ENCODE measurements at places on chromosomes 4 and X.
A peak's percentile ranks its signal among the peaks of the same experiment; 100 is the strongest.

GRCh38 chr4:159540038-159540437 is 437.2 kb downstream of the RAPGEF2 start:
- no peak for DNase-seq

DNA sequence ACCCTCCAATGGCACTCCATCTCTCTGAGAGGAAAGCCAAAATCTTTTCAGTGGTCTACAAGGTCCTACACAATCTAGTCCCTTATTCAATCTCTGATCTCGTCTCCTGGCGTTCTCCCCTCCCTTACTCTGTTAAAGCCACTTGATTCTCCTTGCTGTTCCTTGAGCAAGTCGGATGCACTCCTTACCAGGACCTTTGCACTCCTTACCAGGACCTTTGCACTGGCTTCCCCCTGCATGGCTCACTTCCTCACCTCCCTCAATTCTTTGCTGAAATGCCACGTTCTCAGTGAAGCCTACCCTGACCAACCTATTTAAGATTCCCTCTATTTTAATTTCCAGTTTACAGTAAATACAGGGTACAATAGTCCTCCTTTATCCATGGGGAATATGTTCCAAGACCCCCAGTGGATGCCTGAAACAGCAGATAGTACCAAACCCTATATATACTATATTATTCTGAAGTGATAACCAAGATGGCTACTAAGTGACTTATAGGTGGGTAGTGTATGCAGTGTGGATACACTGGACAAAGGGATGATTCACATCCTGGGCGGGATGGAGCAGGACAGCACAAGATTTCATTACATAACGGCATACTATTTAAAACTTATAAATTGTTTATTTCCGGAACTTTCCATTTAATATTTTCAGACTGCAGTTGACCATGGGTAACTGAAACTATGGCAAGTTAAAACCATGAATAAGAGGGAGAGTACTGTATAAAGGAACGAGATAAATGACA is 6.5 kb upstream of the DLG3 start:
- no peak for DNase-seq

- no peak for DNase-seq
Observed at GRCh38 chrX:50700921-50701320, 113.1 kb downstream of the SHROOM4 start.

- no peak for DNase-seq
Observed at GRCh38 chr4:150366487-150366999, 215.4 kb upstream of the MAB21L2 start.

DNA sequence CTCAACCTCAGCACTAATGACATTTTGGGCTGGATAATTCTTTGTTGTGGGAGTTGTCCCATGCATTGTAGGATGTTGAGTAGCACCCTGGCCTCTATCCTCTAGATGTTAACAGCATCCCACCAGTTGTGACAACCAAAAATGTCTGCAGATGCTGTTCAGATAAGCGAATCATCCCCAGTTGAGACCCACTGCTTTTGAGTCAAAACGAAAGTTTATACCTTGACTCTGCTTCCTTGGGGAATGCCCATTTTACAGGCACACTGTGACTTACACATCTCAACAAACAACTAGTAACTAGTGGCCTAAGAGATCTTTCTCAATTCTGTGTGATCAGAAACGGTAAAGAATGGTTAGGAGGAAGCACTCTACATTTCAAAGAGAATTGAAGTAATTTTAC is 37.0 kb downstream of the SEPSECS start:
- DNase-seq = no peak

DNA sequence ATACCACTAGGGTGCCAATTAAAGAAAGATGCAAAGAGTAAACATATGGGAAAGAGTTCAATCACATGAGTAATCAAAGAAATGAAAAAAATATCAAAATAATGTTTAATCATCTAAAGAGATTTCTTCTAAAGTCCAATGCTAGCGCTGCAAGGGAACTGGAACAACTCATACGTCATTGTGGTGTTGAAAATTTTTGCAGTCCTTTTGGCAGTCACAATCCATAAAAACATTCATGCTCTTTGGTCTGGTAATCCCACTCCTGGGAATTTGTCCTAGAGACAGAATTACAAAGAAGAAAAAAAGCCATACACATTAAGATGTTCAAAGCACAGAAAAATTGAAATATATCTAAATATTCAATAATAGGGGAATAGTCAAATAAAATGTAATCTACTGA is 4.6 kb downstream of the P2RY4 start:
- DNase-seq = no peak

- DNase-seq = no peak
Observed at GRCh38 chr4:130636486-130636885, 1540.5 kb downstream of the C4orf33 start.

- peak; percentile 37 for DNase-seq
Observed at GRCh38 chrX:140572724-140573123, 67.9 kb upstream of the SOX3 start.

GRCh38 chrX:97234471-97235081 is 350.9 kb downstream of the RPA4 start:
- DNase-seq = no peak

DNA sequence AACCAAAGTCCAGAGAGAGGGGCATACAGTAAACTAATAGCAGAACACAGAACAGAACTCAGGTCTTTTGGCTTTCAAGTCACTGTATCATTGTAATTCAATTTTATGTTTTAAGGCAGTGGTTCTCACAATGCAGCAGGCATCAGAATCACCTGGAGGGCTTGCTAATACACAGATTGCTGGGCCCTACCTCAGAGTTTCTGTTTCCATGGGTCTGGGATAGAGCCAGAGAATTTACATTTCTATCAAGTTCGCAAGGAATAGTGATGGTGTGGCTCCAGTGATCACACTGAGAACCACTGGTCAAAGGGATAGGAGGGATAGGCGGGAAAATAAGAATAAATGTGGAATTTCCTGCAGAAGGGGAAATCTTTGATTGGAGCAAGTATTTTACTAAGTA is 36.7 kb downstream of the LANCL3 start:
- no peak for DNase-seq

- DNase-seq = no peak
Observed at GRCh38 chr4:625631-626161, 323 bp downstream of the PDE6B start.

DNA sequence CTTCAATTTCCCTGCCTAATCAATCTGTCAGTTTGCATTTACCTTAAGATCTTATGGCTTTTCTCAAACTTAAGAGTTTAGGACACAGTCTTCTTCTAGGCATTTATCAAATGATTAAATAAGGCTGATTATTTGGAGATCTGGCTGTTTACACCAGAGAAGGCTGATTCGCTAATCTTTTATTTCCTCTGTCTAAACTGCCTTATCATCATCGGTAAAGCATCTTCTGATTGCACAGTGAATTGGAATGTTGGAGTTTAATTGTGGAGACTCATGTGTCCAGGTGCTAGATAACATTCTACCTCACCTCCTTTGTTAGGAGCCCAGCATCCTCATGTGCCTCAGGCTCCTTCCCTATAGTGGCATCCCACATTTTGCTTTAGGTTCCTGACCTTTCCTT is 100.3 kb upstream of the DDIT4L start:
- DNase-seq = no peak

DNA sequence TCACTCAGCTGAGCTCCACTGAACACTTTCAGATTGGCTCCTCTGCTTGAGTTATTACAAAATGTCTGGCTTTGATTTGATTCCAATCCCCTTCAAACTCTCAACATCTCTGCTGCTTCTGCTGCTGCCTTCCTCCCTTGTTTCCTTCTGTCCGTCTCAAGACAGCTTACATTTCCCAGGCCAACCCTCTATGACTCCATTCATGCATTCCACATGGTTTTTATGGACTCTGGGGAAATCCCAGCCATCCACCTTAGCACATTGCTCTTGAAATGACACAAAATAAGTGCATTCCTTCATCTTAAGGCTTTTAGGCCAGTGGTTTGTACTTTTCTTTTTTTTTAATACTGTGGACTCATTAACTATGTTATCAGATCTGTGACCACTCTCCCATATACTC is 68.5 kb upstream of the TMEM164 start:
- DNase-seq = no peak

DNA sequence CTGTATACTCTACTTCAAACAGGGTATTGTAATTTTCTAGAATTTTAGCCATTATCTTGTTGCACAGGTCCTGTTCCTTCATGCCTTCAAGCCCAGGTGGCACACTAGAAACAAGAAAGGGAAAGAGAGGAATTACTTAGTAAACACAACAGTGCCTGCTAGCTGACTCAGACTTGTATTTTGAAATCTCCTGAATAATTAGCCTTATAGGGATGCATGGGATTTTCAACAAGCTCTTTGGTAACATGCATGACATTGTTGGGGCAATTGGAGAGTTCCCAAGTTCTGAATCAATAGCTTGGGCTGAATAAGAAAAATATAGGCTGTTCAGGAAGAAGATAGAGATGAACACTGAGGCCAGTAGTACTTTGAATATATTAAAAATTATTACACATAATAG is 118.8 kb downstream of the FAM13A start:
- peak; percentile 95 for DNase-seq

- peak; percentile 46 for DNase-seq
Observed at GRCh38 chr4:168118116-168118655, 25.8 kb downstream of the ANXA10 start.

DNA sequence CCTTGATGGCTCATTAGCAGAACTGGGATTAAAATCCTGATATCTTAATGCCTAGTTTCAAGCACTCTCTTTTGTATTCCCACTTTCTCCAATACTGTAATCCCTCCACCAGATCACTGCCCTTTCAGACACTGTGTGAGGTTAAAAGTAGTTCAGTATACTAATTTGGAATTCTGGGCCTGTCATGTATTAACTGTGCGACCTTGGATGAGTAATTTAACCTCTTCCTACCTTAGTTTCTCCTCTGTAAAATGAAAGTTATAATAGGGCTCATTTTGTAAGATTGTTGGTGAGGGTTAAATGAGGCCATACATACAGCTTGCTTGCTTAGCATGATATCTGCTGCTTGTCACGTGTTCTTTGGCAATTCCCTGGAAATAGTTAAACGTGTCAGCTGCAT is 207.3 kb upstream of the HS3ST1 start:
- no peak for DNase-seq

GRCh38 chr4:140254651-140255299 is 100.8 kb upstream of the MAML3 start:
- no peak for DNase-seq

GRCh38 chr4:113996599-113997177 is 17.2 kb upstream of the ARSJ start:
- no peak for DNase-seq

- no peak for DNase-seq
Observed at GRCh38 chr4:3307891-3308575, 15.2 kb downstream of the RGS12 start.

- DNase-seq = no peak
Observed at GRCh38 chr4:32625687-32626337, 1905.6 kb downstream of the PCDH7 start.

DNA sequence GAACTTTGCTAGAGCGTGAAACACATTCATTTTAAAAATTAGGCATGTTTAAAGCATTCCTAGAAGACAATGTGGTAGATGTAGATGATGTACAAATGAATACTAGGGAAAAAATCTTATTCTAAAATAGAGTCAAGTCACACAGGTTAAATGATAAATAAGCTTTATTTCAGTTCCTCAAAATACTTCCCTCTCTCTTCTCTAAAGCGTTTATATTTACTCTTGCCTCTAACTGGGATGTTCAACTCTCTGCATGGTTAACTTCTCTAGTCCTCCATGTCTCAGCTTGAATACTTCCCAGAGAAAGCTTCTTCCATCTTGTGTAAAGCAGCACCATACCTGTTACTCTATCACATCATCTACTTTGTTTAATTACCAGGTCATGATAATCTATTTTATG is 30.9 kb upstream of the GLRA3 start:
- no peak for DNase-seq

- DNase-seq = no peak
Observed at GRCh38 chr4:16785793-16786527, 112.5 kb downstream of the LDB2 start.

- DNase-seq = no peak
Observed at GRCh38 chr4:7392438-7393421, 42.0 kb downstream of the PSAPL1 start.

- no peak for DNase-seq
Observed at GRCh38 chrX:37871626-37872302, 24.4 kb upstream of the DYNLT3 start.

DNA sequence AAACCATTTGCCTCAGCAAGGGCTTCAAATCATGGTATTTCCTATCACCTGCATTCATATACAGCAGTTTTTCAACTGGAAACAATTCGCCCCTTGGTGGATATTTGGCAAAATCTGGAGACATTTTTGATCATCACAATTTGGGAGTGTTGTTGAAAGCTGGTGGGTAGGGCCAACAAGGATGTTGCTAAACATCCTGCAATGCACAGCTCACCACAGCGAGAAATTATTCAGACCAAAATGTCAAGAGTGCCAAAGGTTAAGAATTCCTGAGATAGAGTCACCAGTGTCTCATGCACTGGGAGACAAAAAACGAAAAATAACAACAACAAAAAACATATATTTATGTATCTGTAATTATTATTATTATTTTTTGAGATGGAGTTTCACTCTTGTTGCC is 435.2 kb upstream of the CTSO start:
- no peak for DNase-seq

GRCh38 chrX:23981222-23981621 is 45.8 kb downstream of the KLHL15 start:
- DNase-seq = no peak

GRCh38 chr4:62644372-62644771 is 1444.2 kb downstream of the ADGRL3 start:
- DNase-seq = peak; percentile 37

DNA sequence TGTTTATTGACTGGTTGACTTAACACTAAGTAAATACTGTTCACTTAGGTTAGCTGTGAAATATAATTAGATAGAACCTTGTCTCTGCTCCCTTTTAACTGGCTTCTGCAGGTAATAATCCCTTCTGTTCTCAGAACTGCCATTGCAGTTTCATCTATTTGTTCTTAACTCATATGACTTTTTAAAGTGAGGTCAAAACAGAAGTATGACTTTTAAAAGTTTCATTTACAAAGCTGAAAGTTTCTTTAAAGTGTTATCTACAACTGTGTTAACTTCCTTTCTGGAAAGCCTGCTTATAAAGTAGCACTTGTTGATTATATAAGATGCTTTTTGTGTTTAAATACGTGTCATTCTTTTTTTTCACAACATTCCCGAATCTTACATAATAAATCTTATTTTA is 127.4 kb downstream of the TET2 start:
- DNase-seq = no peak

GRCh38 chrX:139890991-139891700 is 41.7 kb downstream of the ATP11C start:
- DNase-seq = peak; percentile 21

- DNase-seq = no peak
Observed at GRCh38 chrX:67437821-67438220, 106.0 kb upstream of the AR start.

GRCh38 chr4:87624698-87625097 is 16.4 kb downstream of the DSPP start:
- DNase-seq = peak; percentile 3

- no peak for DNase-seq
Observed at GRCh38 chr4:35364321-35364870, 879.9 kb downstream of the ARAP2 start.

DNA sequence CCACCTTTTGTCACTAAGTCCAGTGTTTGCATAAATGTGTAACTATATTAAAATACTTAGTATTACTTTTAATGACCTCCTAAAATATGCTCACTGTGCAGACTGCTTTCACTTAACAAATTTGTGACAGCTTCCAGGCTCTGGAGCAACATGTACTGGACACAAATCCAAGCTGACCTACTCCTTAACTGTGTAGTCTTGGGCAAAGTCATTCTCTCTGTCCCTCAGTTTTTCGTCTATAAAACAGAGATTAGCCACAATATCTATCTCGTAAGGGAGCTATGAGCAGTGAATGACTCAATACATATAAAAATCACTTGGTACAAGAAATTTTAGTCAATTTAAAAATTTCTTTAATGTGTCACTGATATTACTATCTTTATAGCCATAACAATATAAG is 20.4 kb upstream of the RAB40A start:
- DNase-seq = no peak

Data from inflammatory macrophage treated with lipopolysaccharide for 1 hour (primary cell).